Astrocyte of the cerebellum (primary cell): ENCODE measurements at places on chromosomes 6 and 20.

- DNase-seq = no peak
These were observed 1513.7 kb downstream of the GRIK2 start for GRCh38 chr6:102907181-102907580.

DNA sequence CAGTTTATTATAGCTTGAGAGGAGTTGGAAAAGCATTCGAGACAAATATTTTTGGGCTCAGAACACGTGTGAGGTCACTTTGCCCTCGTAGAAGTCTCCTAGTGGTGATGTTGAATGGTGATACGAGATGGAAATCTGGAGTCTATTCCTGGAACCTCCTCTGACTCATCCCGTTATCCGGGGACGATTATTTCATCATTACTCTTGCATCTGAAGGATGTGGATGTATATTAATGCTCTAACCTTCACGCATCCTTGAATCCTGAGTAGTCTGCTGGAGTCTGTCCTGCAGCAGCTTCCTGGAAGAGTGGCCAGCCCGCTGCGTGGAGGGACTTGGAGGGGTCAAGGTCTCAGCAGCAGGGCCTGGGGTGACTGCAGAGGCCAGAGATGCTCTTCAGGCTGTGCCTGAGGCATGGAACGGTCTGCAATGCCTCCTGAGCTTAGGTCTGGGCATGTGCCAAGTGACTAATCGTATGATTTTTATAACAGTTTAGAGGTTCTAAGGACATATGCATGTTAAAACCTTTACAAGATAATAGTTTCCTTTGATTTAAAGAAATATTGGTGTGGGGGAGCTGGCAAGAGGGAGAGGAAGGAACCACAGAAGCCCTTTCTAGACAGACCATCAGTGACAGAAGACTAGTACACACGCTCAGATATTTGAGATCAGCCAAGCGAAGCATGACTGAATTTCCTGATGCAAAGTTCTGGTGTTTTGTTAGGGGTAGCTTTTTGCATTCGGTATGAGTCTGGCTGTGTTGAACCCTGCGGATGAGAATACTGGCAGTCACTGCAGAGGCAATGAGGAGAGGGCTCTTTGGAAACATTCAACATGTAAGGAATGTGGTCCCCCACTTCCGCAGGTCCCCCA, 400.2 kb downstream of the QKI start:
- DNase-seq = peak; percentile 48

DNA sequence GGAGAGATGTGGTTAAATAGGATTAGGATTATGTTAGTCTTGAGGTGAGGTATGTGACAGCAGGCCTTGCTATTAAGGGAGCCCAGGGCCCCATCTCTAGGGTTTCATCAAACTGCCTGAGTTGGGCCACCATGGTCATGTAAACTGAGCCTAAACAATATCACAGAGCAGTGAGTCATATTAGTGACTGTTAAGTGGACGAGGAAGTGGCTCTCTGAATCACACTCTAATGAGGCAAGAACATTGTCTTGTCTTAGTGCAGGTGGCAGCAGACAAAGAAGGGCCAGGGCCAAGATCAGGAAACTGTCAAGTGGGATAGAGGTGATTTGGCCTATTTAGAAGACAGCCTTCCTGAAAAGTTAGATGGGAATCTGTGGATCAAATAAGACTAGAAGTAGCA, 23.1 kb downstream of the ENPP3 start:
- no peak for DNase-seq

DNA sequence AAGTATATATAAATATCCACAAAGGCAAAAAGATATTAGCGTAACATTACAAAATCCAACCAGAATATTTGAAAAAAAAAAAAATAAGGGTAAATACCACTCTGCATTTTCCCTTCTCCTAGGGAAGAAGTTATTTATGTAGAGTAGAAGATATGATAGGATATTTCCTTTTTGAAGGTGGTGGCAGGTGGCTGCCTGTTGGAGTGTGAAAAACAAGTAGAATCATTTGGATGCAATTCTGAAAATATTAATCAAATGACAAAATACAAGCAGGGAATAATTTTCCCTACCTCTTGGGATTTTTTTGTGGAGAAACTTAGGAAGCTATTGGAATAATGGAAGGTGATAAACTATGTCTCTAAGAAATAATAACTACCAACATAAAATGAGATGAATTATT, 62.5 kb upstream of the OGFRL1 start:
- DNase-seq = no peak

- DNase-seq = no peak
These were observed 31.9 kb downstream of the INSM1 start for GRCh38 chr20:20399531-20400500.

DNA sequence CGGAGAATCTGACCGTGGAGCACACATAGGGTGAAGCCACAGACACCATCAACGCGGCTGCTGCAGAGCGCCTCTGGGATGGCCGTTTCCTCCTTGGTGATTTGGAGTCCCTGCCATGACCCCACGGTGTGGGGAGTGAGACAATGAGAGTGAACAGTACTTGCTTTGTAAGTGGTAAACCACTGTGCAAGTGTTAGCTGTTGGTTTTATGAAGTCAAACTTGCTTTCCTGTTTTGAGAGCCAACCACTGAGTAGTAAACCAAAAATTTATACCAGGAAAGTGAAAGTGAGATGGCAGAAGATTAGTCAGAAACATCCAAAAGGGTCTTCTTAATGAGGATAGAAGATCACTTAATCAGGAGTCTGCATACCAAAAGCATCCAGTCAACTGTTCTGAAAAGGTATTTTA, 160.7 kb downstream of the FOXC1 start:
- peak; percentile 43 for DNase-seq

DNA sequence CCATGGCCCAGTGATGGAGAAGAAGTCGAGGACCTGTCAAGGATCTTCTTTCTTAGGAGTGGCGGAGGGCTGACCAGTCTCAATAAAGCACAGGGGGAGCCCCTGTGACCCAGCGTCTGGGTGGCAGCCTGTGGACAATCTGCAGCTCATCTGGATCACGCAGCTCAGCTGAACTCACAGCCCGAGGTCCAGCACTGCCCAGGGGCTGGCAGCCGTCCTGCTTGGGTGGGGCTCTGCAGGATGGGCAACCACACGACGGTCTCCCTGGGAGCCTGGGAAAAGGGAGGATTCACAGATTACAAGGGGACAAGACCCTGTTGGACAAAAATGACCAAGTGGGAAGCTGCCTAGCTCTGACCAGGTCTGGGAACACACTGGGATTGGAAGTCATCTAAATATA, 110.8 kb downstream of the MYLK4 start:
- no peak for DNase-seq

DNA sequence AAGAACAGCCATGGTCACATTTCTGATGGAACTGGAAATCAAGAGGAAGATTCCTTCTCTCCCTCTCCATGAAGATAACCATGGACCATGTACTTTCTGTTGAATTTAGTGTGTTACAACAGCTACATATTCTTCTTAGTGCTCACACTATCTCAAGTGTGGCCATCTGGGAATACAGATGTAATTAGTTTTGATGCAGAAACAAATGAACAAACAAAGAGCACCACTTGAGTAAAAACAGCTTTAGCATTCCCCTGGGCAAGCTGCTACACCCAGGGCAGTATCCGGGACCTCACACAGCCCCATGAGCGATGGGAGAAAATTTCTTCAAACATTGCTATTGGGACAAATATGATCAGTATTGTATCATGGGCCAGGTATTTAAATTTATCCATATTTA, 75.2 kb downstream of the RAMACL start:
- DNase-seq = no peak

- DNase-seq = no peak
These were observed 615 bp upstream of the NTSR1 start for GRCh38 chr20:62707921-62708521.

DNA sequence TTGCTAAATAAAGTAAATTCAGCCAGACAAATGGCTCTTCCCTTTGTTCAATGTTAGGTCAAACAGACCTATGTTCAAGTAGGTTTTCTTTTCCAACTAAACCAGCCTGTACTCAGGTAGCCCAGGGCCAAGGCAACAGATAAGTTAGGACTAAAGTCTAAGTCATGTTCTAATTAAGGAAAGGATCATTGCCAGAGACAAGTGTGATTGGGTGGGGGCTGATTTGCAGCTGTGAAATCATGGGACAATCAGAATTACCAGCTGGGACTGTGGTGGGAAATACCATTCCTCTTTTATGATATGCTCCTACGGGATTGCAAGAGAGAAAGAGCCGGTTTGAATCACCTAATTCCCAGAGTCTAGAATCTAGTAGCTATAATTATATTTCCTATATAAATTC, 4.2 kb upstream of the FBXO30 start:
- no peak for DNase-seq
